ENCODE measurements at places on chromosomes 13 and 19. TPM values are rescaled to one million over a fixed set of nuclear protein-coding genes. Genes with fewer than 3 reads are reported as not detected.

CATSPERD gene
- not detected for total RNA-seq

FFAR3 gene
- not detected for total RNA-seq

ZNF418 gene
- 1.1 TPM for total RNA-seq

ZNF726 gene
- 0.33 TPM for total RNA-seq

TTC9B gene
- not detected for total RNA-seq

GRCh38 chr13:83327091-83327490, 555.2 kb downstream of the SLITRK1 start:
- DNase-seq: no peak

- DNase-seq: no peak
Measured at GRCh38 chr13:59893266-59893665, 270.5 kb downstream of the DIAPH3 start.

GRCh38 chr19:18135712-18136584, 17.0 kb upstream of the PIK3R2 start:
- no peak for DNase-seq

All from gastrocnemius medialis (tissue), 4 donors.